Head of caudate nucleus (tissue), 42 donors: ENCODE measurements at places on chromosomes 12 and 14.

DNA sequence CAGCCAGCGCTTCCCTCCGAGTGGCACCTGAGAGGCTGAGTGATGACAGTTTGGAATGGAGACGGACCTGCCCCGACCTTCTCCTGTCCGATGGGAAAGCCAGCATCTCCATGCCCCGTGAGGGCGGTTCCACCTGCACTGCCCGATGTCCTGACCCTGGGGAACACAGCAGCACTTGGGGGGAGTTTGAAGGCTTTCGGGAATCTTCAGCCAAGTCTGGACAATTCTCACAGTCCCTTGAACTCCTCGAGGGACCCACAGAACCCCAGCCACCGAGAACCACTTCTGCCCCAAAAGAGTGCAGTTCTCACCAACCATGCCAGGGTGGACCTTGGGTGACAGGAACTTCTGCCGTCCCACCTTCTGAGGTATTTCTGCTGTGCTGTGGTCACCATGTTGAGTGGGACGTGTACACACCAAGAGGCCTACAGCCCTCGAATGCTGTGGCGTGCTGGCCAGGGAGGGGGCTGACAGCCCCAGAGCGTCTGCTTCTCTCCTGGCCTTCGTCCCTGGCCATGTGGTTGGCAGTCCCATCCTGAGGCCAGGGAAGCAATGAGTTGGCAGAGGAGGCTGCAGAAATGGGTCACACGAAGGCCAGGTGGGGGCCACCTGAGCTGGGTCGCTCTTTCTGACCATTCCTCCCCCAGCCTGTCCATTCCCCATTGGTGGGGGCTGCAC lies 1.0 kb downstream of the CLBA1 start:
- no peak for DNase-seq

- no peak for DNase-seq
These were observed 738.7 kb downstream of the C12orf50 start for GRCh38 chr12:87290505-87290904.

DNA sequence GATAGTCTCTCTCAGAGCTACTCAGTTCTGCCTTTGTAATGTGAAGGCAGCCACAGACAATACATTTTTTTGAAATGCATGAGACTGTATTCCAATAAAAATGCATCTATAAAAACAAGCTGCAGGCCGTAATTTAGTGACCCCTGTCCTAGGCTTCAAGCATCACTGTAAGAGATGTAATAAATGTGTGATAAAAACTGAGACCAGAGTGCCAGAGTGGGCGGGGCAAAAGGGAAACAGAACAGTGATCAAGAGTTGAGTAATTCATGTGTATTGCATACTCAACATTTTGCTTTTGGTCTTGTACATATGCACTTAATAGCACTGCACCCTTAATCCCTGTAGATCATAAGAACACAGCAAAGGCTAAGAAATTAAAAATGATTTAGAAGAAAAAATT lies 743.5 kb downstream of the DIO2 start:
- DNase-seq: no peak

- DNase-seq: no peak
These were observed 9.7 kb downstream of the TOX4 start for GRCh38 chr14:21486640-21487087.

DNA sequence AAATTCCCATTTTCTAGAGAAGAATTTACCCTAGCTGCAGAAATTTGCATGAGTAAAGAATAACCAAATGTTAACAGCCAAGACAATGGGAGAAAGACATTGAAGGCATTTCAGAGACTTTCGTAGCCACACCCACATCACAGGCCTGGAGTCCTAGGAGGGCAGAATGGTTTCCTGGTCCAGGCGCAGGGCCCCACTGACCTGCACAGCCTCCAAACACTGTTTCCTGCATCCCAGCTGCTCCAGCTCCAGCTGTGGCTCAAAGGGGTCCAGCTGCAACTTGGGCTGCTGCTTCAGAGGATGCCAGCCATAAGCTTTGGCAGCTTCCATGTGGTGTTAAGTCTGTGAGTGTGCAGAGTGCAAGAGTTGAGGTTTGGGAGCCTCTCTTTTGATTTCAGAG lies 6.5 kb upstream of the PRR4 start:
- DNase-seq: no peak

GRCh38 chr14:75615200-75615599 lies 36.8 kb downstream of the FLVCR2 start:
- DNase-seq: peak; percentile 41

GRCh38 chr12:6787309-6787708 lies 2.0 kb upstream of the CD4 start:
- DNase-seq: no peak

GRCh38 chr14:81062816-81063215 lies 107.4 kb downstream of the TSHR start:
- peak; percentile 11 for DNase-seq

- no peak for DNase-seq
These were observed 48.6 kb upstream of the RHOJ start for GRCh38 chr14:63155511-63156185.

DNA sequence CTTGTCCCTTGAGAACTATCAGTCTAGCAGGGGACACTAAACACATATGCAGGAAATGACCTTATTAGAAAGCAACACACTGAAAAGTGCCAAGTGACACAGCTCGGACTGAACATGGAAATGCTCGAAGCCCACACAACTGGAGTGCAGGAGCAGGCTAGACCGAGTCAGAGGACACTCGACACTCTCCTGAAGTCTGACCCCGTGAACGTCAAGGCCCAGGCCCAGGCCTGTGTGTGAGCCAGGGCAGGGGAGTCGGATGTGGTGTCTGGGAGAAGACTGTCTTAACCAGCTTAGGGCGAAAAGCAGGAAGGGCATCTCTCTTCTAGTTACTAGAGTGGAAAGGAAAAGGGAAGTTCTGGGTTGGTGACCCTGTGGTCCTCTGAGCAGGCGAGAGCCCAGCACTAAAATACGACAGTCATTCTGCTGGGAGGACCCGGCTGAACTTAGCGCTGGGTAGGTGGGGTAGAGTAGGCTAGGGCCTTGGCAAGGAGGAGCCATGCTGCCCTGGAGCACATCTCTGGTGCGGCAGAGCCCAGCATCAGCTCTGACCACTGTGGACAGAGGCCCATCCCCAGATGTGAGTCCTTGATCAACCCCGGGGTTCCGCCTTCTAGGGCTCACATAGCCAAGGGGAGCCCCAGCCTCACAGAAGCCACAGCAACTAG lies 93.0 kb downstream of the NTF3 start:
- DNase-seq: no peak

- no peak for DNase-seq
These were observed 219.1 kb downstream of the ESR2 start for GRCh38 chr14:64074961-64075612.

- DNase-seq: no peak
These were observed 180.2 kb downstream of the FOXN3 start for GRCh38 chr14:89236851-89237250.

- DNase-seq: no peak
These were observed 50.4 kb downstream of the TBX5 start for GRCh38 chr12:114355389-114356088.

DNA sequence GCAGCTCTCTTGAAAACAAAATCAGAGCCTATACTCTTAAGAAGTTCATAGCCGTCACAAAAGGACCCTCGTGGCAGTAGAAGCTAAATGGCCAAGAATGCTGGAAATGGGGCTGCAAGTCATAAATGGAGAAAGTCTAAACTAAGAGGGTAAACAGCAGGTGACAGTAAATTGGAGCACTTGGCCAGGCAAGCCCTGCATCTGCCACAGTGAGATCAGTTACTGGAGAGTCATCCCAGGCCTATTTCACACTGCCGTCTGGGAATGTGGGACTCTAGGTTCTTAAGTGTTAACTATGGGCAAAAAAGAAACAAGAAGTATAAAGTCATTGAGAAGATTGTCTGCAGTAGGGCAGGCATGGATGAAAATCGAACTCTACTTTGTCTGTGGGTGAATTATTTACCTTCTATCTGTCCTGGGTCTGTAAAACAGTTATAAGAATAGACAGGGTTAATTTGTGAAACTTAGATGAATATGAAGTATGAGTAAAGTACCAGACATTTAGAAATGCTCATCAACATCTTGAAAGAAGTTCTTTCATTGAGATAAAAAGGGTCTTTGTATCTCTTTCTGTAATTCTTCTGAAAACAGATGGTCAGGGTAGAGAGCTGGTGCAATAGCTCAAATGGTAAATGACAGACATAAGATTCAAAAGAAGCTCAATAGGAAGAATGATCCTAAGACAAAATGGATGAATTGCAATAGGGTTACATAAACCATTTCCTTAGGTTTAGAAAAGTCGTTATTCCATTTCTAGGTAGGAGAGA lies 792.5 kb downstream of the DIO2 start:
- no peak for DNase-seq

- no peak for DNase-seq
These were observed 122.7 kb downstream of the CCDC60 start for GRCh38 chr12:119457271-119457670.
